ENCODE measurements at places on chromosomes 11 and 22. TPM values are rescaled to one million over a fixed set of nuclear protein-coding genes. Genes with fewer than 3 reads are reported as not detected.
A peak's percentile ranks its signal among the peaks of the same experiment; 100 is the strongest.

DNA sequence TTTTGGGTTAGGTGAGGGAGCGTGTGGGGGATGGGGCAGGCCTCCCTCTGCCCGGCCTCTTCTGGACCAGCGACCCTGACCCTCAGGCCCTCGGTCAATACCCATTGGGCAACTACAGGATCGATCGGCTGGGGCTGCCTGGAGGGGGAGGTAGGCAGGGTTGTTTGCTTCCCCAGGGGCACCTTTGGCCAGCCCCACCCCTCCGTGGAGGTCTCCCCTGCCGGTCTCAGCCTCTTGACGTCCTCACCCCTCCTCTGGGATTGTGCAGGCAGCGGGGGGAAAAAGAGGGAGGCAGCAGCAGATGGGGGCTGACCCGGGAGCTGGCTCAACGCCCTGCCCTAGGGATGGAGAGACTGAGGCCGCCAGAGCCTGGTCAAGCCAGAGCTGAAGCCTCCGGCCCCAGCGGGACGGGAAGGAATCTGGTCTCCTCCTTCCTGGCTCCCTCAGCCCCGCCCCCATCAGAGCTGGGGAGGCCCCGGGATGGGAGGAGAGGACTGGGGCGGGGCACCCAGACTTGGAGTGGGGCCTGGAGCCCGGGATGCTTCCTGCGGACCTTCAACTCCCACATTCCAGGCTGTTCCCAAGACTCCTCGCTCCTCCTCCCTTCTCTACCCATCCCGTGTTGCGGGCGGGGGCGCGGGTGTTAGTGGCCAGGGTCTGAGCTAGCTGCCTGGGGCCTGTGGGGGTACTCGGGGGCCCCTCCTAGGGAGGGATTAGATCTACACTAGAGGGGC, 14.4 kb upstream of the CDC42EP1 start:
- H3K4me3 ChIP-seq = peak overlapping the region; percentile 20
- peak; percentile 96 for DNase-seq
- H3K27me3 ChIP-seq = no peaks in the 10 kb centered on the region
- peaks cover 46% of the 10 kb centered on the region for H3K4me1 ChIP-seq
- H3K27ac ChIP-seq = peak overlapping the region; percentile 75
- H3K36me3 ChIP-seq = no peaks in the 10 kb centered on the region

The DDIAS gene
- 0.85 TPM for total RNA-seq

The EHF gene
- total RNA-seq = 1.3 TPM

The C22orf31 gene
- not detected for total RNA-seq

The PNPLA5 gene
- not detected for total RNA-seq

- H3K4me1 ChIP-seq = peaks cover 18% of the 10 kb centered on the region
- no peaks in the 10 kb centered on the region for H3K36me3 ChIP-seq
- peaks cover 52% of the 10 kb centered on the region for H3K27me3 ChIP-seq
- DNase-seq = no peak
- H3K4me3 ChIP-seq = no peak overlapping the region
Observed at GRCh38 chr22:45868571-45869339, 108.2 kb downstream of the WNT7B start.

DNA sequence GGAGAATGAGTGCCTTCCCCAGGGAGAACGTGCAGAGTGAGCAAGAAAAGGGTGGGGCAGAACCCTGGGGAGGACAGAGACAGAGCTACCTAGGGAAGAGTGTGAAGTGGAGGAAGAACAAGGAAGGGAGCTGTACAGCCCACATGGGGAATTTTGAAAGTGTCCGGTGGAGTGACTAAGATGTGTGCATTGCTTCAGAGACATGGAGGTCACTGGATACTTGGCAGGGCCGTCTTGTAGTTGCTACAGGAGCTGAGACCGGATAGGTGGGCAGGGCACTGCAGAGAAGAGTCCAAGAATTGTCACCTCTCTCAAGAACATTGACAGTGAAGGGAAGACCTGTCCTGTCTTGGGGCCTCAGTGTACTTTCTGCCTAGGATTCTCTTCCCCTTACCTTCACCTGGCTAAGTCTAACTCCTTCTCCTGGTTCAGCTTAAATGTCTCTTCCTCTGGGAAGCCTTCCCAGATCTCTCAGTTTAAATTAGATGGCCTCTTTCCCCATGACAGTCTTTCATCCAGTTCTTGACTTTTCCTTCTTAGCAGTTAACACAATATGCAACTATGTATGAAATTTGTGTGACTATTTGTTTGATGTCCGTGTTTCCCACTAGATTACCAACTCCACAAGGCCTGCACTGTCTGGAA, 9.2 kb upstream of the P2RY6 start:
- H3K27me3 ChIP-seq = peaks cover 24% of the 10 kb centered on the region
- H3K27ac ChIP-seq = no peak overlapping the region
- DNase-seq = peak; percentile 11
- H3K4me3 ChIP-seq = no peak overlapping the region
- no peaks in the 10 kb centered on the region for H3K36me3 ChIP-seq

The GGTLC2 gene
- not detected for total RNA-seq

The MTNR1B gene
- total RNA-seq = not detected

GRCh38 chr11:115194802-115195110, 309.5 kb downstream of the CADM1 start:
- DNase-seq = no peak
- no peaks in the 10 kb centered on the region for H3K36me3 ChIP-seq
- no peaks in the 10 kb centered on the region for H3K4me1 ChIP-seq

DNA sequence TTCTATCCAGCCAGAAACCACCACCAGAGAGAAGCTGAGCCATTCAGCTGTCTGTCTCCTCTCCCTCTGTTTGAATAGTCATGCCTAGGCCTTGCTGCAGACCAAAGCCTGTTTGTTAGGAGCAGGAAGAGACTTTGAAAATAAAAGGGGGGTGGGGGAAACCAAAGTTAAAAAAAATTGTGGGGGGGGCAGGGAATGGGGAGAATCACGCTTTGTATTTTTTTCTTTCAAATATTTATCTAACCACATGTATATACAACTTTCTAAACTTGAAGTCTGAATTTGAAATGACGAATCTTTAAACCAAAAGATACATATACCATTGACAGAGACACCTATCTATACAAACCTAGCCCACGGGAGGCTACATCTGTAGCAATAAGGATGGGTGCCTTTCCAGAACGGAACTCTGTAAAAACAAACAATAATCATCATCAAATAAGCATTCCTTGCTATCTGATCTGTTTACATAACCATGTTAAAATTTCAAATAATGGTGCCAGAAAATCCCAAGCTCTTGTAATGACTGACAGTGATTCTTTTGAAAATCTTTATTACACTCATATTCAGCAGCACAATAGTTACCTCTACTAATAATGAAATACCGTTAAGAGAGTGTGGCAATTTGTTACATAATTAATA, 14.3 kb downstream of the DDX17 start:
- no peaks in the 10 kb centered on the region for H3K27me3 ChIP-seq
- H3K27ac ChIP-seq = peak overlapping the region; percentile 76
- H3K4me1 ChIP-seq = peaks cover 10% of the 10 kb centered on the region
- peaks cover 100% of the 10 kb centered on the region for H3K36me3 ChIP-seq

GRCh38 chr11:45361551-45361950, 75.4 kb upstream of the SYT13 start:
- peaks cover 9% of the 10 kb centered on the region for H3K27me3 ChIP-seq
- H3K4me1 ChIP-seq = no peaks in the 10 kb centered on the region
- no peak for DNase-seq
- H3K27ac ChIP-seq = no peak overlapping the region
- H3K4me3 ChIP-seq = no peak overlapping the region

GRCh38 chr11:78078218-78079167, 1.2 kb downstream of the NDUFC2 start:
- peaks cover 26% of the 10 kb centered on the region for H3K4me1 ChIP-seq
- no peak for DNase-seq
- H3K27ac ChIP-seq = peak overlapping the region; percentile 90
- peak overlapping the region; percentile 89 for H3K4me3 ChIP-seq
- H3K36me3 ChIP-seq = no peaks in the 10 kb centered on the region

GRCh38 chr11:117915672-117916235, 13.4 kb downstream of the TMPRSS13 start:
- no peaks in the 10 kb centered on the region for H3K36me3 ChIP-seq
- no peaks in the 10 kb centered on the region for H3K4me1 ChIP-seq
- no peak overlapping the region for H3K27ac ChIP-seq

The KCNJ11 gene
- 32.4 TPM for total RNA-seq

DNA sequence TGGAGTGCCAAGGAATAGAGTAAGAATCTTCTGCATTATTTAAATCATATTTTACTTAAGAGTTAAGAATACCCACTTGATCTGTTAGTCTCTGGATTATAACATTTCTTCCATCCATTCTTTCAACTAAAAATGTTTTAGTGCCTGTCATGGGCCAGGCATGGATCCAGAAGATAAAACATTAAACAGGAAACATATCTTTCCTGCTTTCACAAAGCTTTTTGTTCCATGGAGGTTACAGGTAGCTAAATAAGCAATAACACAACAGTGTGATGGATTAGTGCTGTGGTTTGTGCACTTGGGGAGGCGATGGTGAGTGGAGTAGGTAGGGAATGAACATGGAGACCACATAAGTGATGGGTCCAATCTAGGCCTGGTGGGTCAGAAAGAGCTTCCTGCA, 258.5 kb downstream of the DDX10 start:
- H3K27ac ChIP-seq = no peak overlapping the region
- no peak for DNase-seq
- no peaks in the 10 kb centered on the region for H3K27me3 ChIP-seq
- H3K4me1 ChIP-seq = no peaks in the 10 kb centered on the region
- H3K4me3 ChIP-seq = no peak overlapping the region

The DGCR6 gene
- total RNA-seq = 8.2 TPM

The NRXN2 gene
- total RNA-seq = 0.62 TPM

DNA sequence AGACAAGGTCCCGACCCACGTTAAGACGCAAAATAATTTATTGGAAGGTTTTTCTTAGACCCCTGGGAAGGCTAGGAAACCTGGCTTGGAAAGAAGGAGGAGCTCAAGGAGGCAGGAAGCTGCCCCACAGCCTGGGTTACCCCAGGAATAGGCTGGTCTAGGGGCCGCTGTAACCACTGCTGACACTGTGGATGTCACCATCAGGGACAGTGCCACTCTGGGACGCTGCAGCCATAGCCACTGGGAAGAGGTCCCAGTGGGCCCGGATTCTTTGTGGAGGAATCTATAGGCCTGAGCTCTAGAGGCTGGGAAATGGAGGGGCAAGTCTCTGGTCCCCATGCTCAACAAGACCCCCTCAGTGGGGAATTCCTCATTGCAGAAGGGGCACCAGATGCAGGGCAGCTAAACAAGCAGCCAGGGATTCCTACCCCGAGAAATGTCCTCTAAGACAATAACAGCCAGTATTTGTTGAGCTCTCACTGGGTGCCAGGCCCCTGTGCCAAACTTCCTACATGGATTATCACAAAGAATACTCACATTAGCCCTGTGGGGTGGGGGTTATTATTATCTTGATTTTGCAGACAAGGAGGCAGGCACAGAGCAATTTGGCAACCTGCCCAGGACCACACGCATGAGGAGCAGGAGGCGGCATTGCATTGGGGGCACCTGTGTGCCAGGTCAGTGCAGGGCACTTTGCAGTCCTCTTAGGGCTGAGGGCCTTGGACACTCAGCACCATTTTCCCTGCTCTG, 19.5 kb upstream of the CHKA start:
- no peaks in the 10 kb centered on the region for H3K27me3 ChIP-seq
- no peak for DNase-seq
- peaks cover 6% of the 10 kb centered on the region for H3K4me1 ChIP-seq
- H3K27ac ChIP-seq = no peak overlapping the region
- H3K4me3 ChIP-seq = no peak overlapping the region
- no peaks in the 10 kb centered on the region for H3K36me3 ChIP-seq

DNA sequence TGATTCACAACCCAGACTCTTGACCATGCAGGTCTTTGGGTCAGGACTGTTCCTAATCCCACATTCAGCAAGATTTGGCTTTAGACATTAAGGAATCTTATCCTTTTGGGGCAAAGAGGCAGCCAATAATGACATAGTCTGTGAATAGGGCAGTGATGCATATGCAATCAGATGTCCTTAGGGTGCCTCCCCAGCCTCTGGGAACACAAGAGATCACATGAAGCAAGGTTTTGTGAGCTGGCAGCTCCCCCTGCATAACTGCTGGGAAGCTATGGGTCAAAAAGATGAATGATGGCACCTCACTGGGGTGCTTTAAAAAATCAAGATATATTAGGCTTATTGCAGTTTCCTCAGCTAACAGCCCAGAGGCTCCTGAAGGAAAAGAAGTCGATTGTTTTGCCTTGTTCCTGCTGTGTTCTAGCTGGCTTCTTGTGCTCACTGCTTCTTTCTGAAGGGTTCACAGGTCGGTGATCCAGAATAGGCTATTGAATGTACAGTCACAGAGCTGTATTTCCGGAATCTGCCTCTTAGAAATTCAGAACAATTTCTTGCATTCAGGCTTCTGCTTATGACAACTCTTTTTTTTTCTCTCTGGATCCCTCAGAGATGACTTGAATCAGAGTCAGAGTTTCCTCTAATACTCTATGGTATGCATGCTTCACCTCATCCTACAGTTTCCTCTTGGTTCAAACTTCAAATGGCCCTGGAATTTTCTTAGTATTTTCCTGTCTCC, 31.7 kb downstream of the INSC start:
- no peaks in the 10 kb centered on the region for H3K4me1 ChIP-seq
- DNase-seq = no peak
- H3K4me3 ChIP-seq = no peak overlapping the region
- H3K27me3 ChIP-seq = no peaks in the 10 kb centered on the region

The RAB36 gene
- 0.56 TPM for total RNA-seq

GRCh38 chr22:24051568-24051967, 40.5 kb downstream of the CABIN1 start:
- peaks cover 6% of the 10 kb centered on the region for H3K4me1 ChIP-seq
- H3K27me3 ChIP-seq = no peaks in the 10 kb centered on the region
- H3K36me3 ChIP-seq = peaks cover 5% of the 10 kb centered on the region
- no peak overlapping the region for H3K27ac ChIP-seq
- no peak for DNase-seq
- H3K4me3 ChIP-seq = no peak overlapping the region

GRCh38 chr11:6693342-6694228, 10.4 kb upstream of the MRPL17 start:
- peaks cover 38% of the 10 kb centered on the region for H3K4me1 ChIP-seq
- H3K4me3 ChIP-seq = no peak overlapping the region
- H3K27ac ChIP-seq = peak overlapping the region; percentile 88
- H3K27me3 ChIP-seq = no peaks in the 10 kb centered on the region
- no peaks in the 10 kb centered on the region for H3K36me3 ChIP-seq

The IGSF9B gene
- total RNA-seq = 14.6 TPM

- no peak overlapping the region for H3K27ac ChIP-seq
- no peaks in the 10 kb centered on the region for H3K36me3 ChIP-seq
- H3K27me3 ChIP-seq = peaks cover 3% of the 10 kb centered on the region
- DNase-seq = no peak
- no peak overlapping the region for H3K4me3 ChIP-seq
Observed at GRCh38 chr22:23774922-23775436, 2.3 kb downstream of the MMP11 start.

GRCh38 chr22:33083212-33083611, 25.0 kb upstream of the SYN3 start:
- H3K27me3 ChIP-seq = no peaks in the 10 kb centered on the region
- no peak overlapping the region for H3K4me3 ChIP-seq
- DNase-seq = no peak
- H3K27ac ChIP-seq = no peak overlapping the region
- no peaks in the 10 kb centered on the region for H3K4me1 ChIP-seq

The ZNF202 gene
- 4.6 TPM for total RNA-seq

DNA sequence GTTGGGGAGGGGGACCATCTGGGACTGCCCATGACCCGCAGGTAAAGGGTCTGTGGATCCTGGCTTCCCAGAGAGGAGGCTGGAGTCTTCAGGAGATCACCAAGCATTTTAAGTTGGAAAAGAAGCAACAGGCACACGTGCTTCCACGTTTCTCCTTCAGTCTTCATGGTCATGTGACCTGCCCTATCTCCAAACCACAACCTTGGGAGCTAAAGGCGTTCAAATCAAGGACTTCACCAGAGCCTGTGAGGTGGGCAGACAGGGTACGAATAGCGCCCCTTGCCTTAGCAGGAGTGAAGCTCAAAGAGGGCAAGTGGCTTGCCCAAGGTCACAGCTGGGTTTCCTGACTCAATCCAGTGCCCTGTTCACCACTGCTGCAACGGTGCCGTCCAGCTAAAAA, 6.7 kb downstream of the TMEM184B start:
- H3K36me3 ChIP-seq = no peaks in the 10 kb centered on the region
- H3K27me3 ChIP-seq = no peaks in the 10 kb centered on the region
- peaks cover 61% of the 10 kb centered on the region for H3K4me1 ChIP-seq
- H3K27ac ChIP-seq = peak overlapping the region; percentile 65
- no peak overlapping the region for H3K4me3 ChIP-seq
- no peak for DNase-seq

Measured in heart left ventricle (tissue), 16 donors.